ENCODE measurements at places on chromosomes 5 and 9.

- no peaks in the 10 kb centered on the region for H3K27me3 ChIP-seq
- H3K27ac ChIP-seq, result no peak overlapping the region
- H3K4me3 ChIP-seq, result no peak overlapping the region
- no peaks in the 10 kb centered on the region for H3K4me1 ChIP-seq
Measured at GRCh38 chr5:60371065-60371464, 328.9 kb downstream of the DEPDC1B start.

DNA sequence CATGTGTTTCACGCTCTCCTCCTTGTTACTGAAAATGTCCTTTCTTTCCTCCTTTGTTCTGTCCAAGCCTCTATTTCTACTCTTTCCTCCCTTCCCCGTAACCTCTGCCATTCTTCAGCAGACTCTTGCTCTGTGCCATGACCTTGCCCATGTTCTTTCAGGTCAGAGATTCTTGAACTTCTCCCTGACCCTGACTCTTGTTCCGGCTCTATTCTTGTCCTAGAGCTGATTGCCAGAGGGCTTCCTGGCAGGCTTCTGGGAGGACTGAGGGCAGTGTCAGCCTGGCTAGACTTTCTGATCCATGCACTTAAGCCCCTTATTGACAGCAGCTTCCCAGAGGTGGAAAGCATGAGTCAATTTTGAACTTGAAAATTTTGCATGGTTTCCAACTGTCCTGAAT is 174.2 kb downstream of the TMEM161B start:
- no peak overlapping the region for H3K4me3 ChIP-seq
- no peaks in the 10 kb centered on the region for H3K36me3 ChIP-seq
- no peaks in the 10 kb centered on the region for H3K4me1 ChIP-seq
- no peak for DNase-seq
- no peaks in the 10 kb centered on the region for H3K27me3 ChIP-seq
- no peak overlapping the region for H3K27ac ChIP-seq

DNA sequence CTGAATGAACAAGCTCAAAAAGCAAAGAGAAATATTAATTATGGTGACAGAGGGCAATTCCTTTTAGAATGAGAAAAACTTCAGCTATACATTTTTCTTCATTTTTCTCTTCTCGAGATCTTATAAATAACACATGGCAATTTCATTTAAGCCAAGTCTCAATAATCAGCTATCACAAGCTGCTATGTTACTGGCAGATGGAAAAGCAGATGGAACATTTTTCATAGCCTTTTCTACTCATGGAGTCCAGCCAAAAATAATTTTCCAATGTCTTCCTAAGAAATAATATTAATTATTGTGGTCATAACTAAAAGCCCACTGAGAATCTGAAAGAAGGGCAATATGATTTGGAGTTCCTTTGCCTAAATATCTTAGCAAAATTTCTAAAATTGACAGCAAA is 35.6 kb downstream of the SKIC3 start:
- no peak overlapping the region for H3K27ac ChIP-seq
- H3K36me3 ChIP-seq, result peaks cover 17% of the 10 kb centered on the region
- no peak overlapping the region for H3K4me3 ChIP-seq
- H3K4me1 ChIP-seq, result no peaks in the 10 kb centered on the region
- H3K27me3 ChIP-seq, result no peaks in the 10 kb centered on the region

GRCh38 chr5:10308844-10309243 is 1.1 kb upstream of the CMBL start:
- no peaks in the 10 kb centered on the region for H3K27me3 ChIP-seq
- peaks cover 11% of the 10 kb centered on the region for H3K4me1 ChIP-seq
- DNase-seq, result no peak
- H3K4me3 ChIP-seq, result no peak overlapping the region
- no peak overlapping the region for H3K27ac ChIP-seq

GRCh38 chr9:81318571-81318970 is 370.8 kb downstream of the TLE1 start:
- H3K4me3 ChIP-seq, result no peak overlapping the region
- no peak overlapping the region for H3K27ac ChIP-seq
- no peaks in the 10 kb centered on the region for H3K4me1 ChIP-seq

GRCh38 chr9:3750321-3750720 is 224.5 kb upstream of the RFX3 start:
- H3K4me3 ChIP-seq, result no peak overlapping the region
- no peak overlapping the region for H3K27ac ChIP-seq
- H3K36me3 ChIP-seq, result no peaks in the 10 kb centered on the region
- peaks cover 5% of the 10 kb centered on the region for H3K4me1 ChIP-seq

- peaks cover 99% of the 10 kb centered on the region for H3K36me3 ChIP-seq
- no peak overlapping the region for H3K4me3 ChIP-seq
- H3K27me3 ChIP-seq, result no peaks in the 10 kb centered on the region
- no peak for DNase-seq
Measured at GRCh38 chr9:36208521-36209253, 18.0 kb downstream of the CLTA start.

DNA sequence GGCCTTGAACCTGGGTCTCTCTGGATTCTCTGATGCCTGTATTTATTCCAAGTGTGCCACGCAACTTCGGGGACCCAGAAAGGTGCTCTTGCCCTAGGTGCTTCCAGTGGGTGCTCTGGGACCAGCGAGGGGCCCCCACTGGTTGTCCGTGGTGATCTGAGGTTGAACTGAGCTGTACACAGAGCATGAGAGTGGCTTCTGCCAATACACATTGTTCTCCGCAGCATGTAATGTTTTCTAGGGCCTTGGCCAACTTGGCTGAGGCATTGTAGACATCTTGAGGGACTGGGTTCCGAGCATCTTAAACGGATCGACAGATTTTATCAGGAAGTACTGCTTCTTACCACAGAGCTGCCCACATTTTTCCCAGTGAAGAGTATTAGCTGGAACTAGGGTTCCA is 117.9 kb downstream of the MTX3 start:
- H3K4me3 ChIP-seq, result no peak overlapping the region
- H3K36me3 ChIP-seq, result no peaks in the 10 kb centered on the region
- H3K4me1 ChIP-seq, result no peaks in the 10 kb centered on the region
- no peak for DNase-seq

GRCh38 chr9:621201-621855 is 220.2 kb upstream of the DMRT1 start:
- no peaks in the 10 kb centered on the region for H3K27me3 ChIP-seq
- H3K36me3 ChIP-seq, result no peaks in the 10 kb centered on the region
- DNase-seq, result peak; percentile 28
- H3K27ac ChIP-seq, result peak overlapping the region; percentile 9

GRCh38 chr9:104094534-104095015 is 466 bp downstream of the SMC2 start:
- peak overlapping the region; percentile 81 for H3K4me3 ChIP-seq
- H3K27ac ChIP-seq, result peak overlapping the region; percentile 93
- no peaks in the 10 kb centered on the region for H3K36me3 ChIP-seq
- DNase-seq, result peak; percentile 89
- H3K27me3 ChIP-seq, result no peaks in the 10 kb centered on the region
- H3K4me1 ChIP-seq, result peaks cover 35% of the 10 kb centered on the region

GRCh38 chr9:135858491-135859185 is 48.7 kb downstream of the CAMSAP1 start:
- DNase-seq, result no peak
- H3K4me3 ChIP-seq, result no peak overlapping the region
- no peak overlapping the region for H3K27ac ChIP-seq
- H3K36me3 ChIP-seq, result peaks cover 14% of the 10 kb centered on the region
- no peaks in the 10 kb centered on the region for H3K4me1 ChIP-seq

GRCh38 chr9:74783408-74783807 is 104.3 kb downstream of the TRPM6 start:
- H3K36me3 ChIP-seq, result no peaks in the 10 kb centered on the region
- no peak overlapping the region for H3K27ac ChIP-seq
- no peak for DNase-seq
- H3K4me3 ChIP-seq, result no peak overlapping the region
- no peaks in the 10 kb centered on the region for H3K27me3 ChIP-seq
- no peaks in the 10 kb centered on the region for H3K4me1 ChIP-seq

GRCh38 chr9:6552498-6553121 is 92.9 kb downstream of the GLDC start:
- H3K27me3 ChIP-seq, result no peaks in the 10 kb centered on the region
- no peaks in the 10 kb centered on the region for H3K4me1 ChIP-seq
- no peaks in the 10 kb centered on the region for H3K36me3 ChIP-seq
- H3K27ac ChIP-seq, result no peak overlapping the region

DNA sequence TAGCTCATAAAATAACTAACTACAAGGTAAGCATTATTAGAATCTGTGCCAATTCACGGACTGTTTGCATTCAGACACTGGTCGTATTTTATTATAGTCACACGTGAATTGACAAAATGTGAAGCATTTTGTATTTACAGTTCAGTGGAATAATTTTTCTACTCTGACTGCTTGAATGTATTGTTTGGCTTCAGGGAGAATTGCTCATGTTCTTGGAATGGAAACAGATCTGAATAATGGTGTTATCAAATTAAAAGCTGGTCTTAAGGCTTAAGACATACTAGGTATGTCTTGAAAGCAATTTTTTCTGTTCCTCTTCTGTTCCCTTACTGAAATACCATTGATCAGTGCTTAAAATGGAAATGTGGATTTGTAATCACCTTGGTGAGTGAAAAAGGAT is 543.7 kb upstream of the TLE4 start:
- DNase-seq, result no peak
- no peaks in the 10 kb centered on the region for H3K4me1 ChIP-seq
- no peak overlapping the region for H3K4me3 ChIP-seq
- H3K36me3 ChIP-seq, result no peaks in the 10 kb centered on the region
- no peaks in the 10 kb centered on the region for H3K27me3 ChIP-seq

GRCh38 chr9:120365386-120365785 is 214.6 kb downstream of the CDK5RAP2 start:
- H3K27ac ChIP-seq, result no peak overlapping the region
- H3K36me3 ChIP-seq, result no peaks in the 10 kb centered on the region
- no peak overlapping the region for H3K4me3 ChIP-seq
- no peaks in the 10 kb centered on the region for H3K27me3 ChIP-seq
- no peaks in the 10 kb centered on the region for H3K4me1 ChIP-seq
- no peak for DNase-seq

DNA sequence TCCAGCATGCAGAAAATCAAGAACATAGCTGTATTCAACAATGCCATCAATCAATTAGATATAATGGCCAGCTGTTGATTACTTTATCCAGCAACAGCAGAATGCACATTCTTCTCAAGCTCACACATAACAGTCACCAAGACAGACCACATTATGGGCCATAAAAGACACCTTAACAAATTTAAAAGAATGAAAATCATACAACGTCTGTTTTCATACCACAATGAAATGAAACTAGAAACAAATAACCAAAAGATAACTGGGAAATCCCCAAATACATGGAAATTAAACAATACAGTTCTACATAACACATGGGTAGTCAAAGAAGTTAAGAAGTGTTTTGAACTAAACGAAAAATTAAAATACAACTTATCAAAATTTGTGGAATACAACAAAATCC is 130.9 kb upstream of the GNA14 start:
- H3K27me3 ChIP-seq, result no peaks in the 10 kb centered on the region
- no peak overlapping the region for H3K27ac ChIP-seq
- H3K36me3 ChIP-seq, result no peaks in the 10 kb centered on the region
- no peak overlapping the region for H3K4me3 ChIP-seq
- DNase-seq, result no peak

- H3K4me3 ChIP-seq, result no peak overlapping the region
- no peaks in the 10 kb centered on the region for H3K4me1 ChIP-seq
- no peak for DNase-seq
- no peak overlapping the region for H3K27ac ChIP-seq
- H3K36me3 ChIP-seq, result peaks cover 7% of the 10 kb centered on the region
Measured at GRCh38 chr5:103280967-103281366, 22.4 kb downstream of the MACIR start.

DNA sequence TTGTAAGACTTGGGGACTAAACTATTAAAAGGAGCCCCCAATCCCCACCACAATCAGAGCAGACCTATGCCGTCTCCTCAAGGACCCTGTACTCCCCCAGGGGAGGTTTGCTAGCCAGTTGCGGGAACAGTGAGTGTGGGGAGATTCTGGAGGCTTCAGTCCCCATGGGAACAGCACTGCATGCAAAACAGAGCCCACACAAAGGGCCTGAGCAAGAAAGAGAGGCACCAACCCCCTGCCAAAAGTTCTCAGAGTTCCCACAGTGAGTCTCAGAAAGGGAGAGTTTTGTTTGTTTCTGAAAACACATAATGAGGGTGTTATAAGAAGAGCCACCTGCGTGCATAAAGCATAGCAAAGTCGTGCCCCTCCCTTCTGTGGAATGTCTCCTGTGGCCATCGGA is 56.6 kb downstream of the CFAP90 start:
- no peak overlapping the region for H3K4me3 ChIP-seq
- H3K27ac ChIP-seq, result no peak overlapping the region
- DNase-seq, result no peak
- no peaks in the 10 kb centered on the region for H3K27me3 ChIP-seq
- no peaks in the 10 kb centered on the region for H3K36me3 ChIP-seq
- no peaks in the 10 kb centered on the region for H3K4me1 ChIP-seq

- peak overlapping the region; percentile 38 for H3K27ac ChIP-seq
- no peak for DNase-seq
- no peaks in the 10 kb centered on the region for H3K36me3 ChIP-seq
Measured at GRCh38 chr5:10600626-10601245, 36.9 kb downstream of the ANKRD33B start.

- H3K27me3 ChIP-seq, result no peaks in the 10 kb centered on the region
- DNase-seq, result no peak
- H3K27ac ChIP-seq, result no peak overlapping the region
- no peaks in the 10 kb centered on the region for H3K36me3 ChIP-seq
- no peak overlapping the region for H3K4me3 ChIP-seq
Measured at GRCh38 chr9:89996773-89997172, 392.0 kb downstream of the GADD45G start.

GRCh38 chr9:87069690-87070089 is 122.4 kb upstream of the GAS1 start:
- H3K36me3 ChIP-seq, result no peaks in the 10 kb centered on the region
- no peak overlapping the region for H3K27ac ChIP-seq
- no peaks in the 10 kb centered on the region for H3K27me3 ChIP-seq
- no peaks in the 10 kb centered on the region for H3K4me1 ChIP-seq

GRCh38 chr5:124858612-124859011 is 112.2 kb upstream of the ZNF608 start:
- H3K36me3 ChIP-seq, result no peaks in the 10 kb centered on the region
- H3K4me1 ChIP-seq, result no peaks in the 10 kb centered on the region
- H3K4me3 ChIP-seq, result no peak overlapping the region
- no peak for DNase-seq

DNA sequence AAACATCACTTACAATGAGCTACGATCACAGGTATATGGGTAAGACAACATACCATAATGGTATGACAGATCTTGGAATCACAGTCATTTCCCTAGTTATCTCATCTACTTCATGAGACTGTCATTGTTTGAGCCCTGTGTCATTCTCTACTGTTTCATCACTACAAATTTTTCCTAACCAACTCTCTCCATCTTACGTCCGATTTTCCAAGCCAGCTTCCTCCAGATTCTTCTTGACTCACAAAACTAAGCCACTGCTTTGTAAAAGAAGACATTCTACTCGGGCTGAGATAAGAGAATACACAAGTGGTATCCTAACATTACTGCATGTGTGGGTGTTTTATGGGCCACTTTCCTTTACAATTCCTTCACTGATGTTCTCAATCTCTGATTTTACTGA is 49.6 kb downstream of the SERINC5 start:
- H3K4me3 ChIP-seq, result no peak overlapping the region
- no peaks in the 10 kb centered on the region for H3K36me3 ChIP-seq
- no peaks in the 10 kb centered on the region for H3K27me3 ChIP-seq
- no peak overlapping the region for H3K27ac ChIP-seq
- DNase-seq, result no peak
